Keratinocyte (primary cell): ENCODE measurements at places on chromosomes 3 and 15. TPM values are rescaled to one million over a fixed set of nuclear protein-coding genes. Genes with fewer than 3 reads are reported as not detected.

The RARB gene
- polyA plus RNA-seq: 0.03 to 0.18 TPM (median 0.06 TPM) in 3 replicates

The CLDN11 gene
- polyA plus RNA-seq: 0.12 to 0.23 TPM (median 0.14 TPM) in 3 replicates

The EPHB3 gene
- 2.2 to 6.7 TPM (median 3.7 TPM) in 3 replicates for polyA plus RNA-seq

The RTP1 gene
- polyA plus RNA-seq: not detected in 3 replicates

The CHST13 gene
- not detected in 3 replicates for polyA plus RNA-seq

The DUOXA2 gene
- polyA plus RNA-seq: not detected in 3 replicates

The ARNT2 gene
- polyA plus RNA-seq: 0.08 to 0.17 TPM (median 0.16 TPM) in 3 replicates

The EAF1 gene
- 13.5 to 13.7 TPM (median 13.6 TPM) in 3 replicates for polyA plus RNA-seq

The LRTM1 gene
- not detected in 3 replicates for polyA plus RNA-seq

The TMEM212 gene
- 0.12 TPM in 1 of 3 replicates, not detected in the others for polyA plus RNA-seq

The UBA7 gene
- 5.4 to 10.4 TPM (median 7.7 TPM) in 3 replicates for polyA plus RNA-seq

The SPINT1 gene
- 30.1 to 146 TPM (median 40.9 TPM) in 3 replicates for polyA plus RNA-seq

The CD200R1 gene
- polyA plus RNA-seq: 0.97 to 1.9 TPM (median 1.6 TPM) in 3 replicates

- no peak for DNase-seq
- no peak overlapping the region for H3K27ac ChIP-seq
- no peaks in the 10 kb centered on the region for H3K36me3 ChIP-seq
Measured at GRCh38 chr3:170563712-170564423, 22.0 kb downstream of the SLC7A14 start.

GRCh38 chr3:158747417-158747816 is 15.2 kb upstream of the RARRES1 start:
- H3K27me3 ChIP-seq: no peaks in the 10 kb centered on the region
- no peak overlapping the region for H3K4me3 ChIP-seq
- DNase-seq: no peak

DNA sequence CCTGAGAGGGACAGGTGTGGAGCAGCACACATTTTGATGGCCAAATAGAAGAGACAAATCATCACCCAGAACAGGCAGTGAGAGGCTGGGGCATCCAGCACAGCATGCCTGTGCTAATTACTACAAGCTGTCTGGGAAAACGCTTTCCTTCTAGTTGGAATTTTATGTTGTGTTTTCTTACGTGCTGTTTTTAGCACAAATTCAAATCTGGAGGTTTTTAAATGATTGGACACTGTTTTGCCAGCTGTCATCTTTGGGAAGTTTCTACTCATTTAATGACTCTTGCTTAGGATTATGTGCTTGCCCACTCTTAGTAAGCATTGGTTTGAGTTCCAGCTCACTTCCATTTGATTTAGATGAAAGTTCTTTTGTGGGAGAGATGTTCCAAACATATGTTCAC is 43.5 kb downstream of the EAF1 start:
- no peak overlapping the region for H3K27ac ChIP-seq
- H3K4me3 ChIP-seq: no peak overlapping the region
- no peaks in the 10 kb centered on the region for H3K27me3 ChIP-seq
- no peaks in the 10 kb centered on the region for H3K4me1 ChIP-seq
- H3K36me3 ChIP-seq: no peaks in the 10 kb centered on the region

GRCh38 chr15:80609512-80609946 is 85.6 kb upstream of the ABHD17C start:
- DNase-seq: no peak
- H3K27me3 ChIP-seq: no peaks in the 10 kb centered on the region
- H3K4me3 ChIP-seq: no peak overlapping the region
- no peaks in the 10 kb centered on the region for H3K36me3 ChIP-seq

DNA sequence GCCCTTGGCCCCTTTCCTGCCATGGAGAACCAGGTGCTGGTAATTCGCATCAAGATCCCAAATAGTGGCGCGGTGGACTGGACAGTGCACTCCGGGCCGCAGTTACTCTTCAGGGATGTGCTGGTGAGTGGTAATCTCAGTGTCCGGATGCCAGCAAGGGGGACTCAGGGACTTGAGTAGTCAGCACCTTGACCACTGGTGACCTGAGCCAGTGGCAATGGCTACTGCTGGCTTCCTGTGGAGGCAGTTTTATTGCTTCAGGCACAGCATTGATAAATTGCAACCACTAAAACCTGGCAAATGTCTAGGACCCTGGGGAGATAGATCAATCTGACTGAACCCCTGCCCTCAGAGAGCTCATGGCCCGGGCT is 830 bp downstream of the MAP2K5 start:
- peak overlapping the region; percentile 68 for H3K27ac ChIP-seq
- no peaks in the 10 kb centered on the region for H3K27me3 ChIP-seq
- peaks cover 27% of the 10 kb centered on the region for H3K4me1 ChIP-seq
- H3K36me3 ChIP-seq: peaks cover 2% of the 10 kb centered on the region
- DNase-seq: no peak
- peak overlapping the region; percentile 82 for H3K4me3 ChIP-seq

- DNase-seq: peak; percentile 45
- H3K4me3 ChIP-seq: no peak overlapping the region
- no peak overlapping the region for H3K27ac ChIP-seq
- H3K36me3 ChIP-seq: no peaks in the 10 kb centered on the region
- H3K27me3 ChIP-seq: no peaks in the 10 kb centered on the region
- no peaks in the 10 kb centered on the region for H3K4me1 ChIP-seq
Measured at GRCh38 chr3:63351159-63352007, 73.3 kb downstream of the SYNPR start.

- H3K27ac ChIP-seq: no peak overlapping the region
- no peak for DNase-seq
- H3K36me3 ChIP-seq: no peaks in the 10 kb centered on the region
- H3K4me3 ChIP-seq: no peak overlapping the region
- no peaks in the 10 kb centered on the region for H3K4me1 ChIP-seq
Measured at GRCh38 chr15:67349634-67350033, 95.0 kb downstream of the IQCH start.

GRCh38 chr3:167188592-167188991 is 191.5 kb downstream of the ZBBX start:
- DNase-seq: no peak
- H3K27me3 ChIP-seq: no peaks in the 10 kb centered on the region
- no peak overlapping the region for H3K27ac ChIP-seq

DNA sequence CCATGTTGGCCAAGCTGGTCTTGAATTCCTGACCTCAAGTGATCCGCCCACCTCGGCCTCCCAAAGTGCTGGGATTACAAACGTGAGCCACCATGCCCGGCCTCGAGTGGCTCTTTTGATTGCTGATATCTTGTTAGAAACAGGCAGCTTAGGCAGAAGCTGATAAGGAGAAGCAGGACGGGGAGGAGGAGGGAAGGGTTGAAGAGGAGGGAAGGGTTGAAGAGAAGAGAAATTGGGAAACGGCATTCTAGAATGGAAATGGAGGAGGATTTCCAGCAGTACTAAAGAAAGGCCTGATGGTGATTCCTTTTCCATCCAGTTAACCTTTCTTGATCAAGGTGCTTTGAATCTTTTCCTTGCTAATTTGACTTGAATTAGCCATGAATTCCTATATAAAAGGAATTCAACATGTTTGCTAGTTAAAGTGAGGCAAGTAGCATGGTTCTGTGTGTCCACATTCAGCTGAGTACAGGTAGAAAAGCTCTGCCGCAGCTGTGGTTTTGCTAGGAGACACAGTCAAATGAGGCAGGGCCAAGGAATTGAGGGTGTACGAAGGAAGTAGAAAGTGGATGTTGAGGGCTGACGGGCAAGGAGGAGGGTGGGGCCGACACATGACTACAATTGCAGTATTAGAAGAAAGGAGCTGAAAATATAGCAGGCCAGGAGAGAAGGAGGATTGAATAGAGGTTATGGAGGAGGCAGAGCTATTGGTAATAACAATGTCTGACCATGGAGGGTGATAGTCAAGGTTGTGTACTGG is 27.2 kb upstream of the ATP1B3 start:
- no peaks in the 10 kb centered on the region for H3K36me3 ChIP-seq
- H3K4me3 ChIP-seq: no peak overlapping the region
- no peaks in the 10 kb centered on the region for H3K27me3 ChIP-seq
- H3K4me1 ChIP-seq: no peaks in the 10 kb centered on the region

- peaks cover 3% of the 10 kb centered on the region for H3K36me3 ChIP-seq
- H3K27me3 ChIP-seq: no peaks in the 10 kb centered on the region
- no peak for DNase-seq
- H3K4me1 ChIP-seq: no peaks in the 10 kb centered on the region
Measured at GRCh38 chr3:191388823-191389222, 58.5 kb upstream of the UTS2B start.

- H3K4me3 ChIP-seq: no peak overlapping the region
- no peak overlapping the region for H3K27ac ChIP-seq
- H3K36me3 ChIP-seq: no peaks in the 10 kb centered on the region
- no peak for DNase-seq
- H3K4me1 ChIP-seq: no peaks in the 10 kb centered on the region
- no peaks in the 10 kb centered on the region for H3K27me3 ChIP-seq
Measured at GRCh38 chr3:197014942-197015575, 14.6 kb downstream of the MELTF start.

DNA sequence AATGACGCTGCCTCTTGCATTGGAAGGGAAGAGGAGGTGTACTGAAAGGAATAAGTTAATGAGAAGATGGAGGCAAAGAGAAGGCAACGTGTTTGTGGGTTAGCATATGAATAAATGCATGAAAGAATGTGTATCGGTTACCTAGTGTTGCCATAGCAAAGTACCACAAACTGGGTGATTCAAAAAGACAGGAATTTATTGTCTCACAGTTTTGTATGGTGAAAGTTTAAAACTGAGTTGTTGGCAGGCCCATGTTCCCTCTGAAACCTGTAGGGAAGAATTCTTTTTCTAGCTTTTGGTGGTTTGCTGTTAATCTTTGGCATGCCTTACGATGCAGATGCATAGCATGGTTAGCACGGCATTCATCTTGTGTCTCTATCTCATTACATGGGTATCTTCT is 729.9 kb downstream of the MECOM start:
- no peaks in the 10 kb centered on the region for H3K36me3 ChIP-seq
- DNase-seq: no peak
- H3K27ac ChIP-seq: no peak overlapping the region

DNA sequence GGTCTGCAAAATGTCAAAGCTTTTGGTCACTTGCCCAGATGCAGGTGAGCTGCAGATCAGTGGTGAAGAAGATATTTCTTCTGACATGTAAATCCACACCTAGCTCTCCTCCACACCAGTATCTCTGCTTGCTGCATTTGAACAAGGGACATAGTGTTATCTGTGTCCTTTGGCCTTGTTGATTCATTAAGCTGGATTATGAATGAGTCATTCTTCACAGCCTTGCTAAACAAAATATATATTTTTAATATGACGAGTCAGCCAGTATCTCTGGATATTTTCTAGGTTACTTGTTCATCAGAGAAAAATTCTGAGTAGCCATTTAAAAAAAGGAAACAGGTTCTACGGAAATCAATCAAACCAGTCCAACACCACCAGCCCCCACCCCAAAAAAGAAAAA is 190.6 kb upstream of the ADAMTS9 start:
- DNase-seq: peak; percentile 13
- H3K4me3 ChIP-seq: no peak overlapping the region
- no peaks in the 10 kb centered on the region for H3K27me3 ChIP-seq
- H3K27ac ChIP-seq: no peak overlapping the region

- H3K36me3 ChIP-seq: peaks cover 9% of the 10 kb centered on the region
- no peak overlapping the region for H3K4me3 ChIP-seq
- no peak for DNase-seq
Measured at GRCh38 chr3:9777694-9778021, 7.9 kb upstream of the CAMK1 start.

GRCh38 chr3:21457084-21457483 is 293.9 kb downstream of the ZNF385D start:
- no peaks in the 10 kb centered on the region for H3K27me3 ChIP-seq
- no peak overlapping the region for H3K27ac ChIP-seq
- DNase-seq: no peak
- no peaks in the 10 kb centered on the region for H3K36me3 ChIP-seq
- no peaks in the 10 kb centered on the region for H3K4me1 ChIP-seq
- no peak overlapping the region for H3K4me3 ChIP-seq
